ENCODE measurements at places on chromosomes 4 and X.

DNA sequence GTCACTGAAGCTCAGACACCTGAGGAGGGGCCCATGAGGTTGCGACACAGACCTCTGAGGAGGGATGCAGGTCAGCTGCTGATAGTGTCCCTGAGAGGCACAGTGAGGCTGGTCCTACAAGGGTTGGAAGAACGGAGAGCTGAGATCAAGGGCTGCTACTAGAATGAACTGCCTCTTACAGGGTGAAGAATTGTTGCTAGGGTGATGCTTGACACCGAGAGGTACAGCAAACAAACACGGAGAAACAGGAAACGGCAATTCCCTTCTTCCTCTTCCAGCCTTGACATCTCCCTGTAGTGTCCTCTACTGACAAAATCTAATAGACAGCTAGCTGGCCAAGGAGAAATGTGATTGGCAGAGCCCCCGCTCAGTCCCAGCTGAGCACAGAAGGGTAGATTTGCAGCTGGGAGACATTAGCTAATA, 11.8 kb upstream of the HPGDS start:
- H3K36me3 ChIP-seq, result no peaks in the 10 kb centered on the region
- H3K4me1 ChIP-seq, result no peaks in the 10 kb centered on the region
- H3K4me3 ChIP-seq, result no peak overlapping the region
- no peaks in the 10 kb centered on the region for H3K27me3 ChIP-seq
- no peak for DNase-seq

DNA sequence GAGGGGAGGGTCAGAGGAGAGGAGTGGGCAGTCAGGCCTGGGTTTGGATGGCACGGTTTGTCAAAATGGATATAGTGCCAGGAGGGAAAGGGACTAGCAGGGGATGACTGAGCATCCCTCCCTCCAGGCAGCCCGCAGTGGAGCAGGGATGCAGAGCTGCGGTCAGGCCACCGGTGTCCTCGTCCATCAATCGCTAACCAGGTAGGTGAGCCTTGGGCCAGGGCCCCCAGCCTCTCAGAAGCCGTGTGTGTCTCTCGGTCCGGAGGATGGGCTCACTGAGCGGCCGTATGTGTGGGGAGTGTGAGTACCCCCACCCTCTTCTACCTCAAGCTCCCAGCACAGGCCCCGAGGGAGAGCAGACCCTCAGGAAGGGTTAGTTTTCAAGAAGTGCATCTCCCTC, 538 bp upstream of the CYTL1 start:
- H3K36me3 ChIP-seq, result no peaks in the 10 kb centered on the region
- no peak for DNase-seq
- H3K27me3 ChIP-seq, result no peaks in the 10 kb centered on the region
- H3K4me3 ChIP-seq, result no peak overlapping the region
- H3K4me1 ChIP-seq, result peaks cover 5% of the 10 kb centered on the region

DNA sequence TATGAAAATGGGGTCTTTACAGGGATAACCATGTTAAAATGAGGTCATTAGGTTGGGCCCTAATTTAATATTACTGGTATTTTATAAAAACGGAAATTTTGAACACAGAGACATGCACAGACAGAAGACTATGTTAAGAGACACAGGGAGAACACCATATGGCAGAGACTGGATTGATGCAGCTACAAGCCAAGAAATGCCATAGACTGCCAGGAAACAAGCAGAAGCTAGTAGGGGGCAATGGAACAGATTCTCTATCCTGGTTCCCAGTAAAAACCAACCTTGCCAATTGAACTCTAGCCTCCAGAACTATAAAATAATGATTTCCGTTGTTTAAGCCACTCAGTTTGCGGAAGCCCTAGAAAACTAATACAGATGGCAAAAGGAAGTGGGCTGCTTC, 6.6 kb upstream of the GUF1 start:
- H3K4me1 ChIP-seq, result no peaks in the 10 kb centered on the region
- no peaks in the 10 kb centered on the region for H3K36me3 ChIP-seq
- H3K27ac ChIP-seq, result no peak overlapping the region
- H3K4me3 ChIP-seq, result no peak overlapping the region

GRCh38 chr4:705278-706082, at the start of gene PCGF3:
TSS of gene PCGF3 (plus strand) at chr4:705832. CDS start at chr4:733681, 27,849 bp downstream.
- H3K4me1 ChIP-seq, result peaks cover 20% of the 10 kb centered on the region
- no peaks in the 10 kb centered on the region for H3K27me3 ChIP-seq
- peak within 1 kb of the TSS; percentile 56 for H3K27ac ChIP-seq
- DNase-seq, result peak; percentile 98
- H3K36me3 ChIP-seq, result no peaks in the 10 kb centered on the region

DNA sequence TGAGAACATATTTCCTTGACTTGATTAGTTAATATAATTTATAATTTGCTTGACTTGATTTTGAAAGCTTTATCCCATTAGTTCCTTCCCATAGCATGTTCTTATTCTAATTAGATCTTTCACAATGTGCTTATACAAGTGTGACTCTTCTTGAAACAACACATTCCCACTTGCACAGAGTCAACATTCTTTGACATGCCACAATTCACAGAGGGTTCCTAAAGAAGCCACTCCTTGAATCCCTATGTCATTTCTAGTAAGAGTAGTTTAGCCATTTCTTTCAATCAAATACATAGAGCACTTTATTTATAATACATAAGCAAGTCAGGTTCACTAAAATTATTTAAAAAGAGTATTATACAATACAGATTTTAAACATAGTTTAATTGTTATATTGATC, 228.9 kb upstream of the GRID2 start:
- H3K4me1 ChIP-seq, result no peaks in the 10 kb centered on the region
- no peak overlapping the region for H3K27ac ChIP-seq
- H3K36me3 ChIP-seq, result no peaks in the 10 kb centered on the region
- no peaks in the 10 kb centered on the region for H3K27me3 ChIP-seq
- DNase-seq, result no peak

DNA sequence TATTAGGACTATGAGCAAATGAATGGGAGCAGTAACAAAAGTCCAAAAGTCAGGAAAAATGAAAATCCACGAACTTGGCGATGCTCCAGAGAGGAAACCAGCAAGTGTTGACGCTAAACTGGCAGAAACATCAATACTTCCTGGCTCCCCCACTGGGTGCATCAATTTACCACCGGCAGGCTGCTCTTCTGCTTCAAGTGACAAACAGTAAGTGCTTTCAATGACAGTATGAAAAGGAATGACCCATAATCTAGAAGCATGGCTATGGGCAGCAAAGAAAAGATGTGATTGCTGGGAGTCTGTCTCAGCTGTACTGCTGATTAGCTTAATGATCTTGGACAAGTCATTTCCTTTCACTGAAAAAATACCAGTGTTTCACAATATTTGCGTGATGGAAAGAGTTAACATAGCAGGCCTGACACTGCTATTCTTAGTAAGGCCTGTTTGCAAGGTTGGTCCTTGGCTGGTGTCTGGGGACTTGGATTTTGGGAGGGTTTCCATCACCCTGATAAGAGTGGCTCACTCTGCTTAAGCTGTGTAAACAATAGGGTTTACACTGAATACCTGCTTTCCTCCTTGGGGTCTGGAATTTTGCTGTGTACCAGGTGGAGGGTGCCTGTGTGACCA, 8.7 kb downstream of the ATP11C start:
- H3K27ac ChIP-seq, result no peak overlapping the region
- H3K36me3 ChIP-seq, result no peaks in the 10 kb centered on the region
- no peak for DNase-seq
- H3K27me3 ChIP-seq, result no peaks in the 10 kb centered on the region
- no peak overlapping the region for H3K4me3 ChIP-seq

- H3K27me3 ChIP-seq, result no peaks in the 10 kb centered on the region
- H3K4me3 ChIP-seq, result no peak overlapping the region
- peak; percentile 30 for DNase-seq
- no peaks in the 10 kb centered on the region for H3K36me3 ChIP-seq
- H3K27ac ChIP-seq, result no peak overlapping the region
Observed at GRCh38 chrX:150680974-150681373, 12.2 kb upstream of the MTMR1 start.

DNA sequence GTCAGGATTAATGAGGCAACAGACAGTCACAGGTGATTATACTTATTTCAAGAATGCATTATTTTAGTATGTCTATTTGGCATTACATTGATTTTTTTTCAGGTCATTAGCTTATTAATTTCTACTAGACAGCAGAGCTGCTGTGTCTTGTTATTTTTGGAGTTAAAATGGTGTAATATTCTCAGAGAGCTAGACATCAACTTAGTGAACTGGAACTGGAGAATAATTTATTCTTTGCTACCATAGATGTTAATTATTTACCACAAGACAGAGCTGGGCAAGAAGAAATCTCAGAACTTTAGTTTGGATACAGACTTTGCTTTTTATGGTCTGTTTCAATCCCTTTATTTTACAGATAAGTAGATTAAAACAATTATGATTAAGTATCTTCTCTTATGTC, 10.2 kb upstream of the HPGD start:
- H3K27ac ChIP-seq, result no peak overlapping the region
- H3K4me3 ChIP-seq, result no peak overlapping the region
- H3K4me1 ChIP-seq, result no peaks in the 10 kb centered on the region
- no peak for DNase-seq
- H3K27me3 ChIP-seq, result no peaks in the 10 kb centered on the region

GRCh38 chr4:37258221-37258620, 13.7 kb downstream of the NWD2 start:
- no peaks in the 10 kb centered on the region for H3K36me3 ChIP-seq
- no peak overlapping the region for H3K4me3 ChIP-seq
- no peaks in the 10 kb centered on the region for H3K27me3 ChIP-seq
- no peak overlapping the region for H3K27ac ChIP-seq
- DNase-seq, result no peak
- H3K4me1 ChIP-seq, result no peaks in the 10 kb centered on the region

- H3K4me1 ChIP-seq, result peaks cover 5% of the 10 kb centered on the region
- H3K27ac ChIP-seq, result no peak overlapping the region
- no peaks in the 10 kb centered on the region for H3K36me3 ChIP-seq
- peak; percentile 32 for DNase-seq
Observed at GRCh38 chrX:13487731-13488505, 81.5 kb upstream of the EGFL6 start.

Measured in ovary (tissue), 10 donors.